ENCODE measurements at places on chromosomes 13 and 19.
A peak's percentile ranks its signal among the peaks of the same experiment; 100 is the strongest.

DNA sequence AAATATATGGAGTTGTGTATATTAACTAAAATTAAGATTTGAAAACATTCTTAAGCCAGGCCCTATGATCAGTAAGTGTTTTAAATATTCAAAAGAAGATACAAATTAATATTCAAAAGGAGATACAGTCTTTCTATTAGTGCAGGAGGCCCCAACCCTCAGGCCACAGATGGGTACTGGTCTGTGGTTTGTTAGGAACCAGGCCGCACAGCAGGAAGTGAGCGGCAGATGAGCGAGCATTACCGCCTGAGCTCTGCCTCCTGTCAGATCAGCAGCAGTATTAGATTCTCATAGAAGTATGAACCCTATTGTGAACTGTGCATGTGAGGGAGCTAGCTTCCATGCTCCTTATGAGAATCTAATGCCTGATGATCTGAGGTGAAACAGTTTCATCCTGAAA is 232.9 kb downstream of the FOXO1 start:
- DNase-seq, result peak; percentile 28

GRCh38 chr19:42206871-42207755 is 10.4 kb downstream of the DEDD2 start:
- no peak for DNase-seq

DNA sequence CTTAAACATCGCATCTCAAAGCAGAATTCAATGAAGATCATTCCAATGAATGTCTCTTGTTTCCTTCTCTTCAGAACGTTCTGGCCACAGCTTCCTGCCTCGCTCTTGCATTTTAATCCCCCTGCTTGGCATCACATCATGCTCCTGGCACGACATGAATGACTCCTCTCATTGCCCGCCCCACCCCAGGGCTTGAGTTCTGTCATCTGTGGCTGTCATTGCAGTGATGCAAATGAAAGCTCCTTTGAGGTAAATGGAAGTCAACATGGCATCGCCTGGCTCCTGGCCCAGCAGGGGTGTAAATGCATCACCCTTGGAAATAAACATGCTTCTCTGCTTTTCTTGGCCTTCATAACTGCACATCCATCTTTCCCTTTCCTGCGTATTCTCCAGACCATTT is 48.6 kb downstream of the SCEL start:
- DNase-seq, result no peak

- DNase-seq, result peak; percentile 41
Observed at GRCh38 chr19:10228920-10229319, 2.2 kb downstream of the S1PR2 start.

- peak; percentile 66 for DNase-seq
Observed at GRCh38 chr19:38142176-38143035, 81.6 kb downstream of the DPF1 start.

DNA sequence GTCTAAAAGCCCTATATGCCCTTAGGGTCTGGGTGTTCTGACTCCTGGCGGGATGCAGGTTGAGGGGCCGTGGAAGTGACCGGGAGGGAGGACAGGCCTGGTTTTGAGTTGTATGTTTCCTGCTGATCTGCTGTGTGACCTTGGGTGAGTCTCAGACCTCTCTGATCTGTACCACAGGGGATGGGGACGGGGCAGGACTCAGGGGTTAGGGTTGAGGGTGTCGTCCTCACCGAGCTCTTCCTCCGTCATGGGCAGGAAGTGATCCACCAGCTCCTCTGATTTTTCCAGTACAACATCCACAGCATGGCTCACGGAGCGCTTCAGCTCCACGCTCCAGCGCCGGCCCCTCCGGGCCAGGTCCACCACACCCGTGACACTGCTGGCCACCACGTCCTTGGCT is 6.2 kb downstream of the PLIN5 start:
- no peak for DNase-seq

DNA sequence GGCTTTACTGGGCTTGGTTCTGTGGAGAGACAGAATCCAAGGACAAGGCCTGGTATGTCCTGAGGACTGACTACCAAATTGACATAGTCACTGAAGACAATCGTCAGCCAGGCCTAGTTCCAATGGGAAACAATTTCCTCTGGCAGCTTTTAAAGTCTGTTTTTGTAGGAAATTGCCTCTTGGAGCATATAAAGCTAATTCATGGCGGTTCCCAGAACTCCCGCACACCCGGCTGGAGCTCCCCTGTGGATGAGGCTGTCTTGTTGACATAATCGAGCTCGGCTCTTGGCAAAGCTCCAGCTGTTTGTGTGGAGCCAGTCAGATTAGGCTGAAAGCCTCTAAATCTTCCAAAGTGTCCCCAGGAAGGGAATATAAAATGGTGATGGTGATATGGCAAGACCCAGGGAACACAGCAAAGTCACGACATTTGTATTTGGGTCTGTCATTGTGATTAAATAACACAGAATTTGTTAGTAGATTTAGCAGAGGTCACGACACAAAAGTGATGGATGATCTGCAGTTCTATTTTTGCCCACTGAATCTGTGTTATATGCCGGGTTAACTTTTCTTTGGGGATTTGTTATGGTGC is 395.0 kb downstream of the PCDH9 start:
- no peak for DNase-seq

DNA sequence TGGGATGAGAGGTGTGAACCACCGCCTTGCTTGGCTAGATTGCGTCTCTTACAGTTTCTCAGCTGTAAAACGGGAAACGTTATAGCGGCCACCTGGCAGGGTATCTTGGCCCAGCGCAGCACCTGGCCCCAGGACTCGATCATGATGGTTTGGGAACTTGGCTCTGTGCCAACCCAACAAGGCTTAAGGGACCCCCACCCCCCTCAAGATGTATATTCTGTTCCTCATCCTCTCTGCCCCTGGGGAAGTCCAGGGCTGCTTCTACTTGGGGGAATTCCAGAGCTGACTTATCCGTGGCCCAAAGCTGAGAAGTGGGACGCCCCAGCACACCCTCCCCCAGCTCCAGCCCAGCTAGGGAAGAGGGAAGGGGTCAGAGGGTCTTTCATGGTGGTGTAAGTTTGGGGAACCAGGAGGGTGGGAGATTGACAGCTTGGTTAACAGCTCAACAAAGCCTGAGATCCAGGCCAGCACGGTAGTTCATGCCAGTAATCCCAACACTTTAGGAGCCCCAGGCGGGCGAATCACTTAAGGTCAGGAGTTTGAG is 695 bp downstream of the ICAM1 start:
- peak; percentile 41 for DNase-seq

DNA sequence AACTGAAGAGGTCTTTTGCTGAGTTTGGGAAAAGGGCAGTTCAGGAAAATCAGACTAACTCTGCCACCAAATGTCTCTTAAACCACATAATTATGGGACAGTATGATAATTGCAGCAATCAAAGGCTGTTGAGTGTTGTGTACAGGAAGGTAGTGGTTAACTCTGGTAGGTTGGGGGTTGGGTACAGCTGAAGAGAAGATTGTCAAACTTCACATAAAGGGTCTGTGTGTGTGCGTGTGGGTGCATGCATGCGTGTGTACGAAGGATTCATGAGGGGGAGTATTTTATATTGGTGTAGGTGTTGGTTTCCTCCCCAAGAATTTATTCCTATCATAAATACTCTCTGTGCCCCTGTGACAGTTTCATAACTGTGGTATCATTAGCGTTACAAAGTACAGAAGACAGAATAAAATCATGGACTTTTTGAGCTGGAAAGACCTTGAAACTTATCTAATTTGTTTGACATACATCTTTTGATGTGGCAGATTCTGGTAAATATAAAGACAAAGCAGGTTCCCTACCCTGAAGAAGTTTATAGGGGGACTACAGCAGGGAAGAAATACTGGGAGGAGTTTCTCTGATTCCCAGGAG is 94.1 kb downstream of the PCCA start:
- DNase-seq, result no peak

- no peak for DNase-seq
Observed at GRCh38 chr13:41059456-41060081, 1.7 kb upstream of the WBP4 start.

DNA sequence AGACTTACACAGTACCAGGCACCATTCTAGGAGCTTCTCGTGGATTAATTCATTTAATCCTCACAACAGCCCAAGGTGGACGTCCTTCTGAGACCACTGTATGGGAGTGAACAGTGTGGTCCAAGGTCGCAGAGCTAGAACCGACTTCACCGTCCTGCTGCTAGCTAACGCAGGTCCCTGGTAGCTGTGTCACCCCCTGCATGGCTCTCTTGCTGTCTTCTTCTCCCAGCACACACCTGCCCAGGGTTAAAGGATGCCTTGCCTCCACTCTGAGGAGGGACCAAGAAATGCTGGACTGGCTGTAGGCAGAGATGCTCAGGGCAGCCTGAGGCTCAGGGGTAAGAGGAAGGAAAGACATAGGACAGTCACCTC is 3.0 kb downstream of the AKT2 start:
- DNase-seq, result no peak

DNA sequence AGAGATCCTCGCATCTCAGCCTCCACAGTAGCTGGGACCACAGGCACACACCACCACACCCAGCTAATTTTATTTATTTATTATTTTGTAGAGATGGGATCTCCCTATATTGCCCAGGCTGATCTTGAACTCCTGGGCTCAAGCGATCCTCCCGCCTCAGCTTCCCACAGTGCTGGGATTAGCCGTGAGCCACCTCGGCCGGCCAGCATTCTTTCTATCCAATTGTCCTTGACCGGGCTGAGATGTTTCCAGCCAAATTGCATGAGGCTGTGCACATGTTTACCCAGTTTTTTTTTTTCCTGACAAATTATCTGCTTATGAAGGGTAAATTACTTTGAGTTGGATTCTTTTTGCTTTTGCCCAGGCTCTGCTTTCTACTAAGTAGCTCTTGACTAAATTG is 28.2 kb downstream of the UNC13A start:
- DNase-seq, result no peak

DNA sequence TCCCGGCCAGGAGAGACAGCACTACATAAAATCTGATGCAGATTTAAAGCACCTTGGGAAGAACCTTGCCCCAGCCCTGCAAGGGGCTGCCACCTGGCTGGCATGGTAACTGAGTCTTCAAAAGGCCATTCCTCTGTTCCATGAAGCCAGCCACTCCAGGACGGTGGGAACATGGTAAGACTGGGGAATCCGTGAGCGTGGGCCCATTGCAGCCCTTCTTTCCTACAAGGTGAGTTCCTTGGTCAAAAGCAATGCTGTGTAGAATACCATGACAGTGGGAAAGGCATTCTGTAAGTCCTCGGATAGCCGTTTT is 121.3 kb downstream of the SOX1 start:
- DNase-seq, result no peak

All from stimulated activated CD4-positive, alpha-beta T cell treated with anti-CD3 and anti-CD28 coated beads, Interleukin-2, amount 100 ng/mL, for 24 hours (primary cell).